Bronchial epithelial cell (primary cell): ENCODE measurements at places on chromosomes 12 and 14. TPM values are rescaled to one million over a fixed set of nuclear protein-coding genes. Genes with fewer than 3 reads are reported as not detected.

- peak; percentile 55 for DNase-seq
These were observed 26.1 kb downstream of the SERPINA11 start for GRCh38 chr14:94426526-94426925.

- DNase-seq, result no peak
These were observed 21.6 kb downstream of the RFC5 start for GRCh38 chr12:118038137-118038536.

- DNase-seq, result no peak
These were observed 29.8 kb upstream of the RAP1B start for GRCh38 chr12:68580911-68581310.

- peak; percentile 93 for DNase-seq
These were observed 221.5 kb upstream of the HMGA2 start for GRCh38 chr12:65602610-65603295.

The BTBD7 gene
- total RNA-seq, result 20.3 and 22.8 TPM in 2 replicates

- DNase-seq, result no peak
These were observed 751 bp upstream of the HRK start for GRCh38 chr12:116881877-116882507.

DNA sequence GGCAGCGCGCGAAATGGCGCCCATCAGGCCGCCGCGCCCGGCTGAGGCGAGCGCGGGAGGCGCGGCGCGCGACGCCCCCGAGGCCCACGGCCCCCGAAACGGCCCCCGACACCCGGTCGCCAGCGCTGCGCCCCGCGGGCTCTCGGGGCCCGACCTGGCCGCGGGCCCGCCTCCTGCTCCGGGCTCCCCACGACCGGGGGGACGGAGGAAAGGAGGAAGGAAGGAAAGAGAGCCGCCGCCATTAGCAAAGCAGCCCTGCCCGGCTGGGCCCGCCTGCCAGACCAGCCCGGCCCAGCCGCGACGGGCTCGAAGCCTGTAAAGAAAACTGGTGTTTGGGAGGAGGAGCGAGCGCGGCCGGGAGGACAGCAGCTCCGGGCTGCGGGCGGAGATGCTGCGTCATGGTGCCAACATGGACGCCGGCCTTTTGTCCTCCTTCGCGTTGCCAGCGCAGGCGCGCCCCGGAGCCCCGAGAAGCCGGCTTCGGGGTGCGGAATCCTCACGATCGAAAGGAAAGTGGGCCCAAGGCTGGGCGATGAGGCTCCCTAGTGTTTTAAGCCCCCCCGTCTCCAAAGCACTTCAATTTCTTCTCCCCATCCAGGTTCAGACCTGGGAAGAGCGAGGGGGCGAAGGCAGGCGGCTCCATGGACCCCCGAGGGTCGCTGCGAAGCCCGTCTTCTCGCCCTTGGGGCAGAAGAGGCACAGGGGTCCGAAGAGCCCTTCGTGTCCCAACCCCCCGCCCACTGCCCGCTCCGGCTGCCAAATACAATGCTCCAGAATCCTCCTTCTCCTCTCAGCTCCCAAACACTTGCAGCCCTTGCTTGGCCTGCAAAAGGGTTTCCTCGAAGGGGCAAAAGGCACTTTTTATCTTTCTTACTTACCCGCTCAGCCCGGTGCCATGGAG is 2.9 kb upstream of the SETD1B start:
- DNase-seq, result peak; percentile 58

DNA sequence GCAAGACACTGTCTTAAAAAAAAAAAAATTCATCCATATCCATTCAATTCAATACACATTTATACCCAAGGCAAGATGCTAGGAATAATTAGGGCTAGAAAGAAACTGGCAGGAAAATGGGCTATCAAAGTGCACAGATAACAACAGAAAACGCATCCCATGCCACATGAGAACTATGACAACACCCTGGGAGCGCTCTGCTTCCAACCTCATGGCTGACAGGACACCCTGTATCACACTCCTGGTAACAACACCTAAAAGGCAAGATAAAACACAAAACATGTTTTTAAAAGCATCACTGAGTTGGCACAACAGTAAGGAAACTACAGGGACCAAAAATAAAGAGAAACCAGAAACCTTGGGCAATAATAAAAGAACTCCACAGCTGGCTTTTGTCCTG is 54.9 kb downstream of the ZFYVE21 start:
- DNase-seq, result no peak

The GARIN6 gene
- not detected in 2 replicates for total RNA-seq

- no peak for DNase-seq
These were observed 154.2 kb downstream of the PCNX1 start for GRCh38 chr14:71061458-71061857.

- DNase-seq, result peak; percentile 56
These were observed 226.4 kb upstream of the CAND1 start for GRCh38 chr12:67042697-67043131.
